ENCODE measurements at places on chromosomes 5 and 9.

GRCh38 chr5:56094579-56095361, 100.0 kb upstream of the IL6ST start:
- peak; percentile 78 for DNase-seq

DNA sequence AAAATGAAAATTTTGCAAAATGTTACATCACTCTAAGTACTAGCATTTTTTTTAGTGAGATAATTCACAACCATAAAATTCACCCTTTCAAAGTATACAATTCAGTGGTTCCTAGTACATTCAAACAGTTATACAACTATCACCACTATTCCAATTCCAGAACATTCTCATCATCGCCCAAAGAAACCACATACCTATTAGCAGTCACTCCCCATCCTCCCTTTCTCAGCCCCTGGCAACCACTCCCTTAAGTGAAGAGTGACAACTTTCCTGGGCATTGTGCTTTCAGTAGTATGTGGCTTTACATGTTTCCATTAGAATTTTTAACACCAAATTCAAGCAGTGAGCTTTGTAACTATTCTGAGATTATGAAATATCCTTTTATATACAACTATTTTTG, 81.4 kb downstream of the RASEF start:
- DNase-seq: no peak

DNA sequence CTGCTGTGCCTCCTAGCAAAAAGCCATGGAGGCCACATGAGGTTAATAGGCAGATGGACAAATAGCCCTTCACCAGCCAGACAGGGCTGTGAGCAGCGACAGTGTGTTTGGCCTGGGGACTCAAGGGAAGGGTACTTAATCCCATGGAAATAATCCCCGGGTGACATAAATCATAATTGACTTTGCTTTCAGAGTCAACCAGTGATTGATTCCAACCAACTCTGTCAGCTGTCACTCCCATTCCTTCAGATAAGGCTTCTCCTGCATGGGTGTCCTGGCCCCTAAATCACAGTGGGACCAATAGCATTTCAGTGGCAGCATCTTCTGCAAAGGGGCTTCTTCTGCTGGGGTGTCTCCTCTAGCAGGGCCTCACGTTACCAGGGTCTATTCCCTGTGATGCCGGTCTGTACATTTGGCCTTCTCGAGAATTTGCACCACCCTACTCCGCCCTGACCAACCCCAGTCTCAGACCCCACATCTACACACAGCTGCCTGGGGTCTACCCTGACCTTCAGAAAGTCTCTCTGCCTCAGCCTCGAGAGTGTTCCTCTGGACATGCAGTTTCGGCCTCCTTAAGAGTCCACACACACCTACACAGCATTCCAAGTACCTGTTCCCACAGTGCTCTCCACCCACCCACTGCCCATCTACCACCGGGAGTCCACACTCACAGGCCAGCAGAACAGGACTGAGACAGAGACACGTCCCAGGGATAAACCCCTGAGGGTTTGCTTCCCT, 3.7 kb downstream of the CLTB start:
- DNase-seq: no peak

DNA sequence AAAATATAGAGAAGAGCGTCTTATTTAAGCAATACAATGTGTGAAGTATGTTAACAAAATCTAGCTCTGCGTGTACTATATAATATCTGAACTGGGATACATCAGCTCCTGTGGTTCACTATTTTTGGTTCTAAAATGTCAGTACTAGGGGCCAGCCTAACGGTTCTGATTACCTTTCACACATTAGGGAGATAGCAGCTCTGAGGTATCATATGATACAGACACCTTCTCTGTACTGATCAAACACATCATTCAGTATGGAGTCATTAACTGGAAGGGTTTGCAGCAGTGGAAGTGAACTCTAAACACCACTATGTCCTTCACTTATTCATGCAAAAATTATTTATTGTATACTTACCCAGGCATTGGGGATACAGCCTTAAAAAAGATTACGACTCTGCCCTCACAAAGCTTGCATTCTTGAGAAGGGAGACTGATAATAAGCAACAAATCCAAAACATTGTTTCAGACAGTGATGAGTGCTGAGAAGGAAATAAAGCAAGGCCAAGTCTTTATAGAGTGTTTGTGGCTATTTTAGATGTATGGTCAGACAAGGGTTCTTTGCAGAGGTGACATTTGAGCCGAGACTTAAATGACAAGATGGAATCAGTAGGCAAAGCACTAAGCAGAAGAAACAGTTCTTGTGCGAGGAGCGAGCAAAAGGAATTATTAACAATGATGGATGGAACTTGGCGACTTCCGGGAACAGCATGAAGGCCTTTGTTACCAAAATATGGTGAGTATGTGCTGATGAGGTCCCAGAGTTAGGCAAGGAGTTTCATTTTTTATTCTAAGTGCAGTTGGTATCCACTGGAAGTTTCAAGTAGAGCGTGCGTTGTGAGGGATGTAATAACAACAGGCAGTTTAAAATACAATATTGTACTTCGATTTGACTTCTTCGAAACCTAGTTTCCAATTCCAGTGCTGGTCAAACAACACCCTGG, 1.8 kb upstream of the LNPEP start:
- no peak for DNase-seq

DNA sequence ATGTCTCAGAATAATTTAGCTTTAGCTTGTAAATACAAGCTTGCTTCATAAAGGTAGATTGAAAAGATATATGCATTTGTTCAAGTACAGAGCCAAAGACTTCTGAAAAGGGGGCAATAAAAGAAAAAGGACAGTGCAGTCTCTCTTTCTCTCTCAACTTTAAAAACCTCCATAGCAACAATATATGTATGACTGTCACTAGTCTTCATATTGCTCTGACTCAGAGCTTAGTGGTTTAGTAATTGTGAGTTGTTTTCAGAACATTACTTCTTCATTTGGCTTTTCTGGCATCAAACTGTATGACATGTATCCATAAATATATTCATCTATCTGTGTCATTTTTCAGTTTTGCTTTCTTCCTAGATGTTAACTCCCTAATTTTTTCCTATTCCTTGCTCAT, 194.6 kb upstream of the KIF2A start:
- no peak for DNase-seq

- no peak for DNase-seq
Observed at GRCh38 chr9:80867731-80868130, 821.6 kb downstream of the TLE1 start.

DNA sequence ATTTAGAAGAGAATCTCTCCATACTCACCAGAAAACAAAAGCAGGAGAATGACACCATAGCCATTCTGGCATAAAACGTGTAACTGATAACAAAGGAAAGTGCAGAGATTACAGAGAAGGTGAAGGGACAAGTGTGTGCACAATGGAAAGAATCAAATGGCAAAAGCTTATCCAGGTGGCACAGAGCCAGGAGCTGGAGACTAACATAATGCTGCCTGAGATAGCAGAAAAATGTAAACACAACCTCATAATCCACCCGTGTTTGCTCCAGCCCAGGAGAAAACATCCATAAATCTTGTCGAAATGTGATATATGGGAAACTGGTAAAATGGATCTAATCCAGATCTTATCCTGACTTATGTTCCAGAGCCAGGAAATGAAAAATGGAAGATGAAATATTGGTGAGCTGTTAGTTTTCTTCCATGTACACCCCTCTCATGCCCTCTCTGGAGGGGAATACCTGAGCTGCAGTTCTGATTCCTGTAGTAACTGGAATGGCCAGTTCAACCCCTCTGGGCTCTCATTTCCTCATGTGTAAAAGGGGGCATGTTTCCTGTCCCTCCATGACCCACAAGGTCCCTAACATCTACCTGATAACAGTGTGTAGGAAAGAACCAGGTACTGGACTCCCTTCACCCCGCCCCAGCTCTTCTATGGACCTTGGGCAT, 212.3 kb upstream of the DAPK1 start:
- DNase-seq: no peak

GRCh38 chr9:76688471-76689238, 75.6 kb upstream of the PCA3 start:
- no peak for DNase-seq

GRCh38 chr5:32098890-32099310, 75.2 kb downstream of the GOLPH3 start:
- DNase-seq: no peak

GRCh38 chr5:52132053-52132452, 655.7 kb upstream of the ITGA1 start:
- DNase-seq: no peak

- no peak for DNase-seq
Observed at GRCh38 chr5:94707359-94707758, 88.9 kb downstream of the SLF1 start.

DNA sequence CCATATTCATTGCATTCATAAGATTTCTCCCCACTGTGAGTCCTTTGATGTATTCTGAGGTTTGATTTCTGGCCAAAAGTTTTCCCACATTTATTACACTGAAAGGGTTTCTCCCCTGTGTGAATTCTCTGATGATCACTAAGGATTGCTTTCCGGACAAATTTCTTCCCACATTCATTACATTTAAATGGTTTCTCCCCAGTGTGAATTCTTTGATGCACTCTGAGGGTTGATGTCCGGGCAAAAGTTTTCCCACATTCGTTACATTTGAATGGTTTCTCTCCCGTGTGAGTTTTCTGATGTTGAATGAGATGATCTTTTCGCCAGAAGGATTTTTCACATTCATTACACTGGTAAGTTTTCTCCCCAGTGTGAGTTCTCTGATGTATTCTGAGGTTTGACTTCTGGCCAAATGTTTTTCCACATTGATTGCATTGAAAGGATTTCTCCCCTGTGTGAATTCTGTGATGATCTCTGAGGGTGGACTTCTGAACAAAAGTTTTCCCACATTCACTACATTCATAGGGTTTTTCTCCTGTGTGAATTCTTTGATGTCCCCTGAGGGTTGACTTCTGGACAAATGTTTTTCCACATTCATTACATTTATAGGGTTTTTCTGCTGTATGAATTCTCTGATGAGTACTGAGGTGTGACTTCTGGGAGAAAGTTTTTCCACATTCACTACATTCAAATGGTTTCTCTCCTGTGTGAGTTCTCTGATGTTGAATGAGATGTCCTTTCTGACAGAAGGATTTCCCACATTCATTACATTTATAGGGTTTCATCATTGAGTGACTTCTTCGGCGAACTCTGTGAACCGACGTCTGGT, 18.8 kb downstream of the ZNF510 start:
- DNase-seq: no peak

- no peak for DNase-seq
Observed at GRCh38 chr5:82523633-82524032, 245.5 kb upstream of the RPS23 start.

DNA sequence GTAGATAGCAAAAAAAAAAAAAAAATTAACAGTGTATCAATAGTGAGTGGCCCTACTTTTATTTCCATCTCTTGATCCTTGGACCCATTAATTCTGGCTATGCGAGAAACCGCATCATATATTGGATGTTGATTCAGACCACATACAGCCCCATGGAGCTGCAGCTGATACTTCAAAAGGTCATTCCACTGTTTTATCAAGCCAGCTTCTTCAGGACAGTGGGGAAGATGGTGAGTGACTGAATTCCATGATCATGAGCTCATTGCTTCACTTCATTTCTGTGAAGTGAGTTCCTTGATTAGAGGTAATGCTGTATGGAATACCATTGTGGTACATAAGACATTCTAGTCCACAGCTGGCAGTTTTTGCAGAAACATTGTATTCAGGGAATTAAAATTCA, 222.9 kb upstream of the MEF2C start:
- no peak for DNase-seq
